Body of pancreas (tissue), 4 donors: ENCODE measurements at places on chromosomes 5 and 9.

GRCh38 chr9:3215658-3216057 is 310.1 kb downstream of the RFX3 start:
- DNase-seq: no peak

DNA sequence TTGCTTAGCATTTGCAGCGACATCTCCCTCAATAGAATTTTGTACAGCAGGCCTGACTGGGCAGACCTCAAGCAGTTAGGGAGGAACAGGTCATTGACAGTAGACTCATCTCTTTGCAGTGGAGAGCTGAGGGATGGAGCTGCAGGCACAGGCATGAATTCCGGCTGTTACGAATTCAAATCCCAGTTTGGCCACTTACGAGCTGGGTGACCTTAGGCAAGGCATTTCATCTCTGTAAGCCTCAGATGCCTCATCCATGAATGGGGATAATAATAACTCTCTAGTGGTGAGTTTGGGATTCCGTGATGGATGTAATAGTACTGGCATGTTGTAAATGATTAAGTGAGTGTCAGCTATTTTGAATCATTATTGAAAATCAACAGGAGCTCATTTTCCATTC is 195.3 kb downstream of the SEMA6A start:
- no peak for DNase-seq

- DNase-seq: no peak
These were observed 66.2 kb upstream of the CNTLN start for GRCh38 chr9:17068671-17069070.

GRCh38 chr5:110371725-110372041 is 354.8 kb downstream of the TMEM232 start:
- DNase-seq: no peak

GRCh38 chr5:132754947-132755346 is 7.7 kb downstream of the CCNI2 start:
- DNase-seq: no peak

DNA sequence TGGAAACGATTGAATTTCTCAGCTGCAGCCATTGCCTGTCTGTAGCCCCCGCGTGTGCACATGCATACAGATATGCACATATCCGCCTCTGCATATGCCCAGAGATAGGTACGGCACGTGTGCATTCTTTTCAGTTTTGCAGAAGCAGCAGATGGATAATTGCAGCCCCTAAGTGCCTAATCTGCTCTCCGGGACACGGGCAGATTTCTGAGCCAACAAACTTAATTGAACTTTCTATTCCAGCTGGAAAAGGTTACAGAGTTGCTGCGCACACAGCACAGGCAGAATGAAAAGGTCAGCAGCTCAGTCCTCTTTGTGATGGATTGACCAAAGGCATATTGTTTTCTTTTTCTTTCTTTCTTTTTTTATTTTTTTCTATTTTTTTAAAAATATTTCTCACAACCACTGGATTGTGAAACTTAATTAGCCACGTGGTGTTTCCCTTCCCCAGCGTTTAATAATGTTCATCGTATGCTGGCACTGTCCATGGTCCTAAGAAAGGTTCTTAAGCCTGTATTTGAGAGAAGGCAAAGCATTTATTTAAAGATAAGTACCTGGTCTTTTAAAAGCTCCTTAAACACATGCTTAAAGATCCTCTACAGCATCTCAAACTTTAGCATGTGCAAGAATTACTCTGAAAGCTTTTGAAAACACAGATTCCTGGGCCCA is 270.2 kb upstream of the BRINP1 start:
- no peak for DNase-seq

DNA sequence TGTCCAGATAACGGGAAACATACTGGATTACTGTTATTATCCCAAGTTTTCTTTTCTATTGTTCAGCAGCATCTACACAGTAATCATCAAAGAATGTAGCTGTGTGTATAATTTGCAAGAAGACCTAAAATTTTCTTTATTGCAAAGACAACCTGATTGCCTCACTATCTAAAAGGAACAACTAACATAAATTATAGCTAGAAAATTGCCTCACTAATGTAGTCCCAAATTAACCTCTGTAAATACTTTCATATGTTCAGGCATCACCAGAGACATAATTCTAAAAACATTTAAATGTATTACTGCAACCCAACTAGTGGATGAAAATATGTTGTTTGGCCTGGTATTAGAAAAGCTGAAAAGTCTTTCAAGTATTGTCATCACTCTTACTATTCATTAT is 275.4 kb downstream of the CDH12 start:
- DNase-seq: no peak

GRCh38 chr5:81202655-81203054 is 30.5 kb upstream of the CKMT2 start:
- DNase-seq: no peak

DNA sequence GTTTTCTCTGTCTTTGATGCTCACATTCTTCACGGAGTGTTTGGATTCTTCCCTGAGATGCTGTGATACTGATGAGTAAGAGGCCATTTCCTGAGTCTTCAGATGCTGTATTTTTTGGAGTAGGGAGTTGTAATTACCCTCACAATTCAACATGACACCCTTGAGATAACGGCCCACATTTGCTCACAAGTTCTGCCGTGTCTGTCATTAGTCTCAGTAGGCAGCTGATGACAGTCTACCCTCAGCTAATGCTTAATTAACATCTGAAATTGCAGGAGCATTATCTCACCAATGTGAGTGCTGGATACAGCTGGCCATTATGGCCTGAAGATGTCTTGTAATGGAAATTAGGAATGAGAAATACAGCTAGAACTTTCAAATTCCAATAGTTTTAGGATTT is 307.1 kb upstream of the ADCY2 start:
- no peak for DNase-seq

DNA sequence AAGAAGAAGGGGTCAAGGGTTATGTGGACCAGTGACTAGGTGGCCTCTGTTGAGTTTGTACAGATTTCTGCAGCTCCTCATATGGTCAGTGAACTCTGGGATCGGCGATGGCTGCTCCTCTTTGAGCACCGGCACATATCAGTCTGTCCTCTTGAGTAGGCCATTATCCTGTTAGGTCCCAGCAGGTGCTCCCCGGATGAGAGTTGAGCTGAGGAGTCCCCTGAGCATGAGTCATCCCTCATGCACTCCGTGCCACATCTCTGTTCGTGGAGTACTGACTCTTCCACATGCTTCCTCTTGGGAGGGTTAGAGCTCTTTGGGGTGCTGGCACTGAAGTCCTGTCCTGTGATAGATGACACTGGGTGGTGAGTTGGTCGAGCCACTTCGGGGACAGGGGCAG is 143.7 kb downstream of the PTTG1 start:
- DNase-seq: no peak

- no peak for DNase-seq
These were observed 19.0 kb upstream of the SMAD5 start for GRCh38 chr5:136113606-136114005.

- no peak for DNase-seq
These were observed 69.6 kb upstream of the GGTA1 start for GRCh38 chr9:121569266-121569648.

DNA sequence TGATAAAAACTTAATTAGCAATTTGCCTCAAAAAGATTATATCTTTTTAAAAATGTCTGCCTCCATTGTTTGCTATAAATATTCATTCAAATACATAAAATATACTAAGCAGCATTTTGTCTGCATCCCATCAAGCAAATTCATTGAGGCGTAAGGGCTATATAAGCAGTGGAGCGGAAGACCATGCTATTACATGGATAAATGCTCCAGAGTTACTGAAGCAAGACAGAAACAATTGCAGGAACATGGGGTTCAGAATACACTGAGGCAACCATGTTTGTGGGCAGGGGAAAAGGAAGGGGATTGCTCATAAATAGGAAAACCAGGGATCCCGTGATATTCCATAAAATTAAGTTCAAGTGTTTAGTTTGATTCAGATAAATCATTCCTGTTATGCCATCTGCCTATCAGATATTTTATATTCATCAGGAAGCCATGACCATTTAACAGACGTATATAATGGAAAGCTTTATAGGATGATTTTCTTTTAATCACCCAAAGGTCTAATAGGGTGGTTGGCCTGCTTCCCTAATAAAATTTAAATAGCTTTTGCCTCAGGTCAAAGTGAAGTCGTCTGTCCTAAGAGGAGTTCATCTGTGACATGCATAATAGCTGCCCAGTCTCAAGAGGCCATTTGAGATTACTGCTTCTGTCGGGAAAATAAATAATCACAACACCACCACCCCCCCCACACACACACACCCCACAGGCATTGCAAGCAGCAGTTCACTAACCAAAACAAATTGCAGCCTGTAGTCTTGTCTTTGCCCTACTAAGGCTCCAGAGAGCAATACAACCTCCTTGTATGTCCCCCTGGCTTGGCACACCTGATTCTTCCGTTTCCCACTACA is 105.2 kb downstream of the RASEF start:
- DNase-seq: no peak

GRCh38 chr5:142191776-142192175 is 83.2 kb downstream of the NDFIP1 start:
- DNase-seq: no peak

DNA sequence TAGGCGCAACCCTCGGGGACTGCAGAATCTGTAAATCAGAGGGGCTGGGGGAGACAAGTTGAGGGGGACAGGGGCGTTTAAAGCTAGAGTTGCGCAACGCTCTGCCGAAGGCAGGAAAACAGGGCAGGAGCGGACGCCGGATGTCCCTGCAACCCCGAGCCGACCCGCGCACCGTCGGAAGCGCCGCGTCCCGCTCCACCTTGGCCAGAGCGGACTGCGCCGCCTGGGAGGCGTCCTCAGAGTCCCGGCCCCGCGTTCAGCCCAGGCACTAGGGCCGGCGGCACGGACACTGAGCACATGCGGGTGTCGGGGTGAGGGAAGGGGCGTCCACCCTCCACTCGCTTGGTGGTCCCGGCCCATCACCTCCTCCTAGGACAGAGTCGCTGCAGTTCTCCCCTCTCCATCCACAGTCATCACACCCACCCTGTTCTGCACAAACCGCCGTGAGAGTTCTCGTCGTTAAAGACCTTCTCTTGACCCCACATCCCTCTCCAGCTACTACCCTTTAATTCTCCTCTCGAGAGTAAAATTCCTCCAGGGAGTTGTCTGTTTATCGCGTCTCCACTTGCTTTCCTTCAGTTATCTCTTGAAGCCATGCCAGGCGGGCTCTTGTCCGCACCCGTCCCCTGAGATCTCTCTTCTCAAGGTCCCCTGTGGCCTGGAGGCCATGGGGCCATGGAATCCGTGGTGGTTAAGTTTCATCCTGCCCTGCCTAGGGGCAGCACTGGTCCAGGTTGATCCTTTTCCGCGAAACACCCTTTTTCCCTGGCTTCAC is 796 bp upstream of the PDLIM7 start:
- peak; percentile 26 for DNase-seq

DNA sequence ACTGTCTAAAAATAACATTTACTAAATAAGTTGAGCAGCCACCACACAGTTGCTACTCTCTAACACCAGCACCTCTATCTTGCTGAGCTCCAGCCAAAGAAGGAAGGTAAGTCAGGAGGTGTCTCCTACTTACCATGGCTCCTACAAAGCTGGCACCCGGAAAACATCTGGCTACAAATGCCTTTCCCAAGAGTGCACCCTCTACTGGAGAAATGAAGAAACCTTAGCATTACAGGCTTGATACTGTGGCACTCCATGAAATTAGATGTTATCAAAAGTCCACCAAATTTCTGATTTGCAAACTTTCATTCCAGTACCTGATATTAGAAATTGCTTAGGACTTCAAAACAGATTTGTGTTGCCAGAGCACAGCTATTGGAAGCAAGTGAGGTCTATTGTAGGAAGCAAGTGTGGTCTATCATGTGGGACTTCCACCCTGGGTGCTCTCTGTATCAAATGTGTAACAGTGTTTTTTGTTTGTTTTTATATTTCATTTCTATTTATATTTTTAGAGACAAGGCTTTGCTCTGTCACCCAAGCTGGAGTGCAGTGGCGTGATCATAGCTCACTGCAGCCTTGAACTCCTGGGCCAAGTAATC is 25.7 kb upstream of the RFK start:
- DNase-seq: peak; percentile 46

- no peak for DNase-seq
These were observed 12.9 kb downstream of the PLEKHG4B start for GRCh38 chr5:104778-105296.
